ENCODE measurements at places on chromosomes 13 and 19.

- no peak for DNase-seq
Observed at GRCh38 chr13:46654951-46655350, 102.0 kb downstream of the LRCH1 start.

DNA sequence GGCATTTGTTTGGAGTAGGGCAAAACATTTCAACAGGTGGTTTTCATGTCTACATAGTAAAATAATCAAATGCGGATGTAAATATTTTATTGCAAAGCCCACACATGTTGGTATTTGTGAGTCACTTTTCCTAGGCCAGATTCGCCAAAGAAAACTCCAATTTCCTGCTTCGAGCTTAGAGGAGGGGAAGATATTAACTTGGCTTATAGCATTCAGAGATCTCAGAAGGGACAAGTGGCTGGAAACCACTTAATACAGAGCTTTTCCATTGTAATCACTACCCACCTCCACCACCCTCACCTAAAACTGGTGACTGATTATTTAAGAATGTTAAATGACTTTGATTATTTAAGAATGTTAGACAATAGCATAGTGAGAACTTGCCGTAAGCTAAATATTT, 530.6 kb upstream of the SPRY2 start:
- DNase-seq: no peak

DNA sequence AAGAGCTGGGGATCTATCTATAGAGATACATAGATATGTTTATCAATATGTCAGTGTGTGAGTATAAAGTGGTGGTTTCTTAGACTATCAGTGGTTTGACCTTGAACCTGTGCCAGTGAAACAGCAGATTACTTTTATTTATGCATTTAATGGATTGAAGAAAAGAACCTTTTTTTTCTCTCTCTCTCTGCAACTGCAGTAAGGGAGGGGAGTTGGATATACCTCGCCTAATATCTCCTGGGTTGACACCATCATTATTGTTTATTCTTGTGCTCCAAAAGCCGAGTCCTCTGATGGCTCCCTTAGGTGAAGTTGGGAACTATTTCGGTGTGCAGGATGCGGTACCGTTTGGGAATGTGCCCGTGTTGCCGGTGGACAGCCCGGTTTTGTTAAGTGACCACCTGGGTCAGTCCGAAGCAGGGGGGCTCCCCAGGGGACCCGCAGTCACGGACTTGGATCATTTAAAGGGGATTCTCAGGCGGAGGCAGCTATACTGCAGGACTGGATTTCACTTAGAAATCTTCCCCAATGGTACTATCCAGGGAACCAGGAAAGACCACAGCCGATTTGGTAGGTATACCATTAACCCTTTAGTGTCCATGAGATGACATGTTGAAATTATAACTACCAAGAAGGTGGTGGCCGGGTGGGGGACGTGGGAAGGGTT, 880 bp downstream of the FGF9 start:
- no peak for DNase-seq

- peak; percentile 73 for DNase-seq
Observed at GRCh38 chr13:98664047-98664446, 87.1 kb upstream of the STK24 start.

- DNase-seq: no peak
Observed at GRCh38 chr13:90680826-90681225, 666.7 kb upstream of the MIR17HG start.

- no peak for DNase-seq
Observed at GRCh38 chr19:10126213-10126639, 6.5 kb upstream of the EIF3G start.

GRCh38 chr13:30880151-30880855, 25.8 kb upstream of the MEDAG start:
- no peak for DNase-seq

DNA sequence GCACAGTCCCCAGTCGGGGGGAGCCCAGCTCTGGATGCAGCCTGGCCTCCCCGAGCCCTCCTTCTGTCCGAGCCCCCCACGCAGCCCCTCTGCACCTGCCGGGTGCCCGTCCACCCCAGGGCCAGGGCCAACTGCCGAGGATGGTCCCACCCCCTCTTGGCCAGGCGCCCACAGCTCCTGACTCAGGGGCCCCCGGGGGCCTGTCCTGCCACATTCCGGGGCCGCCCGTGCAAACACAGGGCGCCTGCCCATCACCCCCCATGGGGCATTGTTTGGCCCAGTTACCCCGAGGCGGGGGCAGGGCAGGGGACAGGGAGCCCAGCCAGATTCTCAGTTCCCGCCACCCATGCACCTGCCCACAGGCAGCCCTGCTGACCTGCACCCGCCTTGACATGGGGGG, 5.3 kb upstream of the TCF3 start:
- DNase-seq: no peak

DNA sequence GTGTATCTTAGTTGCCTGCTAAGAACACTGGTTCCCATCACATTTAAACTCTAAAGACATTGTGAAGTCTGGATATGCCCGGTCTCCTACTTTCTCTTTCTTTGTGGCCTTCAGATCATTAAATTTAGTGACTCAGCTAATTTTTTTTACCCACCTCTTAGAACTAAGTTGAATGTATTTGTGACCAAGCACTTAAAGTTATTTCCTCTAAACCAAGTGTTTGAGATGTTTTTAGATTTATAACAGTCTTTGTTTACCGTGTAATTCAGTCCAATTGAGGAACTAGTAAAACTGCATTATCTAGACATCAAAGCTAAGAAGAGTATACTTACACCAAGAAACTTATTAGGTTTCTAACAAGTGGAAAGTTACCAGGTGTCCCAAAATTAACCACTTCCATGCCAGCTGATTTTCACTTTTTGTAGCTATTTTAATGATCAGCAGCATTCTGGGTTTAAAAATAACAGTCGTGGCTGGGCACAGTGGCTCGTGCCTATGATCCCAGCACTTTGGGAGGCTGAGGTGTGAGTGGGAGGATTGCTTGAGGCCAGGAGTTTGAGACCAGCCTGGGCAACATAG, 53.1 kb downstream of the ARHGAP35 start:
- no peak for DNase-seq

GRCh38 chr13:111423168-111423785, 102.8 kb downstream of the TEX29 start:
- DNase-seq: no peak

GRCh38 chr13:95256091-95256490, 45.2 kb downstream of the ABCC4 start:
- no peak for DNase-seq

GRCh38 chr19:6997679-6998445, 23.4 kb downstream of the MBD3L2B start:
- DNase-seq: no peak

- no peak for DNase-seq
Observed at GRCh38 chr13:63497601-63498000, 2082.0 kb upstream of the PCDH20 start.

DNA sequence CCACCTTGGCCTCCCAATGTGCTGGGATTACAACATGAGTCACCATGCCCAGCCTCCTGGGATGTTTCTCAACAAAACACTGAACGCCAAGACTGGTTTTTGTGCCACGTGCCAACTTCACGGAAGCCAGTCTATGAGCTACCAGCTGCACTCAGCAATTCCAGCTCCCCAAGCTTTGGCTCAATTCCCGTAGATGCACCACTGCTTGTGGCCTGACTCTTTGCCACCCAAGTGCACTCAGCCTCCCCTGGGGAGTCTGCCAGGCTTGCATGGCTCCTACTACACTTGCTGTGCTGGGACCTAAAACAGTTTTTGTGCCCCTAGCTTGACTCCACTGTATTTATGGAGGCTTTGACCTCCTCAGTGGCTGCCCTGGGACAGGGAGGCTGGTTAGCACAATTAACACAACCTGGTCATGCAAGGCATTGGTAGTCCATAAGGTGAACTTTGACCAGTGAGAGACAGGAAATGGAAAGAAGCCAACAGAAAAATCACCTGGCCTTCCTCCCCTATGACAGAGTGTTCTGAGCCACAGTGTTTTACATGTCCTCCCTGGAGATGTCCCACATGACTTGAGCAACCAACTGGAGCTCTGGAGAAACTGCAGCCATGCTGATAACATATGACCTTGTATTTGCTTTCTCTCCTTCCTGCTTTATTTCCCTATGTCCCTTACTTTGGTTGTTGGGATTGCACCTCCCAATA, 1173.1 kb downstream of the UQCRFS1 start:
- DNase-seq: no peak
